ENCODE measurements at places on chromosomes 11 and 22. TPM values are rescaled to one million over a fixed set of nuclear protein-coding genes. Genes with fewer than 3 reads are reported as not detected.

OR52A1 gene
- total RNA-seq: not detected

C11orf16 gene
- not detected for total RNA-seq

MMP7 gene
- total RNA-seq: 23.4 TPM

MIOX gene
- not detected for total RNA-seq

OR52H1 gene
- total RNA-seq: not detected

YWHAH gene
- 147 TPM for total RNA-seq

CDC45 gene
- total RNA-seq: 23.6 TPM

CLMP gene
- 25.5 TPM for total RNA-seq

SMIM35 gene
- total RNA-seq: not detected

TTLL12 gene
- total RNA-seq: 26.1 TPM

STARD10 gene
- 15.9 TPM for total RNA-seq

MMP1 gene
- 0.71 TPM for total RNA-seq

LRRC55 gene
- not detected for total RNA-seq

C11orf91 gene
- total RNA-seq: 1.2 TPM

NCAM1 gene
- 0.06 TPM for total RNA-seq

PTDSS2 gene
- 45.9 TPM for total RNA-seq

P2RX6 gene
- total RNA-seq: 0.29 TPM

MRGPRX3 gene
- not detected for total RNA-seq

CNTN5 gene
- total RNA-seq: not detected

GPR83 gene
- total RNA-seq: 0.09 TPM

MUC6 gene
- total RNA-seq: not detected

OR8J1 gene
- total RNA-seq: not detected

SCGB1C1 gene
- not detected for total RNA-seq

SHANK2 gene
- 8.6 TPM for total RNA-seq

P4HA3 gene
- total RNA-seq: 38.3 TPM

CBX7 gene
- total RNA-seq: 1.2 TPM

CASP1 gene
- 0.17 TPM for total RNA-seq

OR8K1 gene
- total RNA-seq: not detected

GLYAT gene
- not detected for total RNA-seq

All from A549 treated with AZD2906 at 1 μM for 4 hours (cell line).